ENCODE measurements at places on chromosomes 3 and 15. TPM values are rescaled to one million over a fixed set of nuclear protein-coding genes. Genes with fewer than 3 reads are reported as not detected.

RTF1 gene
- 23.4 TPM for total RNA-seq

NR1I2 gene
- total RNA-seq: not detected

ST8SIA2 gene
- 3.6 TPM for total RNA-seq

DNA sequence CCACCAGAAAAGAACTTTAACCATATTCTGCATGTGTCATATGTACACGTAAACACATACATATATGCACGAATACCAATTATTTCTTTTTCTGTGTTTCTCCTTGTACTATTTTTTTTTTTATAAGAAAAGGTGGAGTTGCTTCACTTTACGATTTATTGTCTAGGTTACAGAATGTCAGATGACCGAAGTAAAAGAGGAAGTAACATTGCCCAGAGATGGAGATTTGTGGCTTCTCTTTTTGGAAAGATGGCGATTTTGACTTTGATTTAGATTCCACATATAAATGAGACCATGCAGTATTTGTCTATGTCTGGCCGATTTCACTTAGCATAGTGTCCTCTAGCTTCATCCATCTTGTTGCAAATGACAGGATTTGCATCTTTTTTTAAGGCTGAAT, 293.1 kb downstream of the SV2B start:
- DNase-seq: no peak

DNA sequence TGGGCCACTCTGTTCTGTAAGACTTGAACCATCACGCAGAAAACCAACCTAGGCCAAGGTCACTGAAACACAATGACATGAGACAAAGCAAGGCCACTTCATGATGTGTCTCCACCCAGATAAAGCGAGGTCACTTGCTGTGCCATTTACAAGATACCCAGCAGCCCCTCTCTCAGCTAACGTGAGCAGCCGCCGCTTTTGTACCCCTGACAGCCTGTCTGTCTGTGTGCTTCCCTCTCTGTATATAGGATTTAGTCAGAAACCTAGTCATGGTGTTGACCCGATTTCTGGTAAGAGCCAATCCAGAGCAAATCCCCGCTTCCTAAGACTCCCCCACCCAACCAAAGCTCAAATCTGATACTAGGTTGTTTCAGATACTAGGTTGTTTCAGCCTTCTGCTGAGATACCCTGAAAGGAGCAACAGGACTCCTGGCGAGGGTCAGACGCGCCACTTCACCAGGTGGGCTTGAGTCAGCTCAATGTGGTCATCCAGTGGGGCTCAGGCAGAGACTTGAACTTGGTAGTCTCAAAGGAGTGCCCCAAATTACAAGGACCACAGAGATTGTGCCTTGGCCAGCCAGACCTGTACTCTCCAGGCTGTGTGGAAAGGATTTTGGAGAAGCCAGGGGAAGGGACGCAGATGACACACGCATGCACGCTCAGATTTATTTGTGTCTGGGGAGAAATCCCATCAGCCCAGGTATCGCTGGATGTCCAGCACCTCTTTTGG, 3.1 kb upstream of the ZXDC start:
- no peak for DNase-seq

GRCh38 chr3:170753421-170754310, 116.3 kb downstream of the RPL22L1 start:
- no peak for DNase-seq

DNA sequence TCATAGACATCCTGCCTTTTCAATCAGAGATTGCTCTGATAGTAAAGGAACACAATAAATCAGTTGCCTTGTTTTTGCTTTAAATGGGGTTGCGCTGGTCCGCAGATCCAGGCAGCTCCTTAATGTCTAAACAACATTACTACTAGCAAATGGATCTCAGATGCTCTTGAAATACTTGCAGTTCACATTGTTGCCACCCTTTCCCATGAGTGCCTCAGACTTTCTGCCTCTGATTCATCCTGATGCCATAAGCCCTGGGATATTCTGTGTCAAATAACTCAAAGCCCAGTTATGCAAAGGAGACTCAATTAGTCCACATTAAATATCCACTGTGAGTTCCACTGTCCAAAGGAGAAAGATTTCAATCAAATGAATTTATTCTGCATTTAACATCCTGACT, 196.7 kb downstream of the PLCH1 start:
- no peak for DNase-seq

- no peak for DNase-seq
These were observed 787 bp upstream of the SLMAP start for GRCh38 chr3:57755368-57755675.

GRCh38 chr3:115836944-115837343, 213.6 kb downstream of the GAP43 start:
- DNase-seq: no peak

DNA sequence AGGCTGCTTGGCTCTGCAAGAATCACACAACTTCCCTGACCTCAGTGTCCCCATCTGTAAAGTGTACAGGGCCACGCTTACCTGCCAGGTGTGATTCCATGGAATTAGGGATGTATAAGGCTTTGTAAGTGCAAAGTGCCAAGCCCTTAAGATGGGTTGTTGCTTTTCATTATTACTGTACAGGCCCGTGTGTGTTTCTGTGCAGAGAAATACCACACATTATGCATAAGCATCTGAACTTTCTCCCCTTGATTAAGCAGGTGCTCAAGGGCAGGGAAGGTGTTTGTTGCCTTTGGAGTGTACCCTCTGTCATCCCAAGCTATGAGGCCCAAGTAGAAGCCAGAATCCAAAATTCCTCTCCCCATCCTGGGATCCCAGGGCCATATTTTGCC, 13.6 kb upstream of the HRH1 start:
- DNase-seq: no peak

DNA sequence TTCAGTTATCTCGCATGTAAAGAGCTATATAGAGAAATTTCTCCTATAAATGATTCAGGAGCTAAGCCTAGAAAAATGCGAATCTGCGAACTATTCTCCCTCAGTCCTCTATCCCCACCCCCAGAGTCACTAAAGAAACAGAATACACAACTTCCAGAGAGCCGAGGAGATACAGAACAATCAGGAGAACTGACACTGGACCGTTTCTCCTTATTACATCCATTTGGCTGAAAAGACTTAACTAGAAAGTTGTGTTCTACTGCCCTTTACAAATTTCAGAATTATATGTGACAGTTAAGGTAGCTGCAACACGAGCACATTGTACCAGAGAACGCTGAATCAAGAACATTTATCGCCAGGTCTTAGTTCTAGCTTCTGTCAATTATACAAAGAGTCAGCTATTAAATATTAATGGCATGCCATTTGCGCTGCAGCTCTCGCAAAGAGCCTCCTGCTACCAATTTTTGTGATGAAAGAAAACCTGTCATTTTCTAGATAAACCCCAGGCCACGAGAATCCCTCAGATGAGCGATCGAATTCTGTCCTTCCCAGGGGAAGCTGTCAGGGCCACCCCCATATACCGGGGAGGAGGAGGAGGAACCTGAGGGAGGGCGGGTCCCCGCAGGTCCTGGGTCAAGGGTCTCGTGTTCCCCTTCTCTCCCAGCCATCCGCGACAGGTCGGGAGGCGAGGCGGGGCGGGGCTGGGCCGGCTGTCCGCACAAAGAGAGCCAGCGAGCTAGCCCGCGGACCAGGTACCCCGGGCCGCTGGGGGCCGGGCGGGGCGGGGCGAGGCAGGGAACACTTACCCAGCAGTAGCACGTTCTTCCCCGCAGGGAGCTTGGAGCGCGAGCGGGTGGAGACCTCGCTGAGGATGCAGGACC, 878 bp downstream of the DYNC1LI1 start:
- peak; percentile 61 for DNase-seq

DNA sequence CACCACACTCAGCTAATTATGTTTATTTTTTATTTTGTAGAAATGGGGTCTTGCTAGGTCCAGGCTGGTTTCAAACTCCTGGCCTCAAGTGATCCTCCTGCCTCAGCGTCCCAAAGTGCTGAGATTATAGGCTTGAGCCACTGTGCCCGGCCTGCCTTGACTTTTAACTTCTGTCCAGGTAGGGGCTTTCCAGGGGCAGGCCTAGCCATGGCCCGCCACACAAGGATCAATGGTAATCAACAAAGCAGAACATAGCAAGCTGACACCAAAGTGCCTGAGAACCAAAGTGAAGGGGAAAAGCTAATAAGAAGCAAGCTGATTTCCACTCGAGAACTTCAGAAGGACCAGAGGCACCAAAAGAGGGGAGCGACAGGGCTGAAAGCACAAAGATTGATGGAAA, 9.4 kb upstream of the CRTC3 start:
- no peak for DNase-seq

Data from left ventricle myocardium inferior (tissue), 1 donor.